SW 1271 (cell line): ENCODE measurements at places on chromosomes 3 and 15.

DNA sequence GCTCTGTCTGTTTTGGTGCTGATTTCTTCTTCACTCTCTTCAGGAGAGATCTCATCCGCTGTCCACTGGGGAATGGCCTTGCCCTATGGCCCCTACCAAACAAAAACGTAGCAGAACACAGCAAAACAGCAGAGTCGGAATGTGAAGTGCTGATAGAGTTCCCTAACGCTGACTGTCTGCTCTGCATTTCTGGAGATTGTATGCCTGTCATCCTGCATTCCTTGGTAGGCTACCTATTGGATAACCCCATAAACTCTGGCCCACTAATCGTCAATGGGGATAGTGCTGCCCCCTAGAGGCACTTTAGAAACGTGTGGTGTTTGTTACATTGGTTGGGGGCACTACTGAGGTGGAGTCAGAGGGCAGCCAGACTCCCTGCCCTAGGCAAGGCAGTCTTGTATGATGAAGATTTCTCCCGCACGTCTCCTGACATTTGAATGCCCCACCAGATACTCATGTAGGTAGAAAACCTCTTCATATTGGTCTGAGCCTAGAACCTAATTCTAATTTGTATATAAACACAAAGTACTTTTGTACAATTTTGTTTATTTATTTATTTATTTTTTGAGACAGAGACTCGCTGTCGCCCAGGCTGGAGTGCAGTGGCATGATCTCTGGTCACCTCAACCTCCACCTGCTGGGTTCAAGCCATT is 15.6 kb upstream of the MAGEF1 start:
- no peak for DNase-seq

GRCh38 chr3:154132777-154133375 is 11.7 kb downstream of the ARHGEF26 start:
- no peak for DNase-seq

- no peak for DNase-seq
Observed at GRCh38 chr15:45149060-45149459, 19.3 kb downstream of the DUOX1 start.

DNA sequence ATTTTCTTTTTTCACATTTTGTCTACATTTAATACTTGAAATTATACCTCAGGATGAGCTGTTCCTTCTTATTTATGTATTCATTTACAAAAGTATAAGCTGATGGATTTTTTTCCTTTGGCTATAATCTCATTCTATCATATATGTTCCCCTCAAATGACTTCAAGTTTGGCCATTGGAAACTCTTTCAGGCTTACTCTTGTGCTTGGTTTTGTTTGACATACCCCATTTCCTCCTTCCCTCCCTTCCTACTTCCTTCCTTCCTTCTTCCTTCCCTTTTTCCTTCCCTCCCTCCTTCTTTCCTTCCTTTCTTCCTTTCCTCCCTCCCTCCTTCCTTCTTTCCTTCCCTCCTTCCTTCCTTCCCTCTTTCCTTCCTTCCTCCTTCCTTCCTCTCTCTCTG is 697.1 kb upstream of the ARPP21 start:
- no peak for DNase-seq

- DNase-seq, result peak; percentile 73
Observed at GRCh38 chr3:49104427-49105291, at the start of gene QARS1. Gene QARS1, minus strand, starts transcription at chr3:49104757. Its CDS starts 24 bp downstream, at chr3:49104733.

DNA sequence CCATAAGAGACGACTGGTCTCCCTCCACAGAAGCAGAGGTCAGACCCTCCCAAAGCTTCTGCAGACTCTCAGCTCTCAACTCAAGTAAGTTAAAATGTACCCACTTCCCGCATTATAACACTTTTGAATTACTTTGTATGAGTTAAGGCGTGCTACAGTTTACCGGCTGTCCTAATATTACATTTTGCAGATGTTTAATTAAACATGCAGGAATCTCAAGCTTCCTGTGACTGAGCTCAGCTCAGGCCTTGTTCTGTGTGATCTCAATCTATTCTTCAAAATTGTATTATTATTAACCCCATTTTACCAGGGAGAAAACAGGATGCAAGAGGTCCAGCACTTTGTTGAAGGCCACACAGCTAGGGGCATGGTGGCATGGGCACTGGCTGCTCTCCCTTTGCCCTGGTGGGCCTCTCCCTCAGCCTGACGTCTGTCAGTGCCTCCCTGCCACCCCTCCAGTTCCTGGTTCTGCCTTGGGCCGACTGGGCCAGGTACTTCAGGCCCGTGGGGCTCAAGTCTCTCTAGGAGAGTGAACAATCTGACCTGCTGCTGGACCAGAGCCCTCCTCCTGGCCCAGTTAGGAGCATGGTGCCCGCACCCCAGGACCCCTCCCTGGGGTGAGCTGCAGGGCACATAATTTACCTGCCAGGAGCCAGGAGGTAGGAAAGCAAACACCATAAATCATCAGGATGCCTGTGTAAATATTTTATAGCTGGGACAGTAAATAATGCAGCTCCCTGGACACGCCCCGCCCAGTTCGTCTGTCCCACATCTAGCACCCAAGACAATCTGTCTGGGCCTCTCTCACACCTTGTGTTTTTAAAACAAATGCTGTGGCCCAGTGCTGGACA is 14.9 kb upstream of the RFT1 start:
- DNase-seq, result no peak

DNA sequence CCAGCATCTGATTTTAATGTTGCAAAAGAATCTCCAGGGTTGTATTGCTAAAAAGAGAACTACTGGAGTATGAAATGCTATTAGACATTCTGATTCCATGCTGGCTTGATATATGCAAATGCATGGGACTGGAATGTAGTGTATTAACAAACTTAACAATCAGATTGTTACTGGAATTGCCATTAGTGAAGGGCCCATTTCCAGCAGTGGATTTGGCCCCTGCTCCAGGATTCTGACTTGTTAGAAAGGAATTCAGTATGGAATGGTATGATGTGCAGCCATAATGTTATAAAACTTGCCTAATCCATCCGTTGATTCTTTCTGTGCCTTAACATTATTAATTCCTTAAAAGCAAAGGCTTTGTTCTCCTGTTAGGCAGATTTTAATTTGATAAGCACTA is 7.9 kb downstream of the ARRDC4 start:
- no peak for DNase-seq

- DNase-seq, result no peak
Observed at GRCh38 chr3:65168547-65168946, 480.7 kb upstream of the ADAMTS9 start.

- no peak for DNase-seq
Observed at GRCh38 chr15:65307978-65308377, 3.5 kb downstream of the RNU5B-1 start.

DNA sequence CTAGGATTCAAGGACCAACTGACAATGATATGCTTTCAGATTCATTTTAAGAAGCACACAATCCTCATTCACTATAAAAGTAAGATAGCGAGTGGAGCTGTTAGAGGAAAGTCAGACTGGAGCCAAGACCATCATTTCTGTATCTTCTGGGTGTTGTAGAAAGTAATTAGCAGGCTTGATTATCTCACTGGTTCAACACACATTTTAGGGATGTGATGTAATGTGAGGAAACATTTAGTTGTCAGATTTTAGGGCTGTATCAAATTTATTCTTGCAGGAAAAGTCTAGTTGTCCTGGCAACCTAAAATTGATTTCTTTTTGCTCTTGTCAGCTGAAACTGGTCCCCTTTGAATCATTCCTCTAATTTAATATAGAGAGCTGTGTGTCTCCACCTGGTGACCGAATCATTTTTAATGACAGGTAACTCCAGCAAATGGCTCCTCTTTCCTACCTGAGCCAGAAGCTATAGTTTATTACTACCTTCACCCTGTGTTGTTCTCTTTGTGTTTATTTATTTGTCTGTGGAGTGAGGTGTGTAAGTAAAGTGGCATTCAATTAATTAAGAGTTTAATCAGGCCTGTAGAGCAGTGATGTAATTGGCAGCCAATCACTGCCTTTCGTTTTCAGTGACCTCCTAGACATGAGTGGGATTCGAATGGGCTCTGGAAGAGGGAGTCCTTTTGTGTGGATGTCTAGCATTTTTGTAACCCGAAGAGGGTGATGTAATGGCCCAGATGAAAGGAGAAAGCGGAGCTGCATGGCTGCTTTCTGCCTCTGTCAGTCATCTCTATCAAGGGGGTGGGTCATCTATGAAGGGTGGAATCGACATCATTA is 125.8 kb downstream of the LPP start:
- no peak for DNase-seq

DNA sequence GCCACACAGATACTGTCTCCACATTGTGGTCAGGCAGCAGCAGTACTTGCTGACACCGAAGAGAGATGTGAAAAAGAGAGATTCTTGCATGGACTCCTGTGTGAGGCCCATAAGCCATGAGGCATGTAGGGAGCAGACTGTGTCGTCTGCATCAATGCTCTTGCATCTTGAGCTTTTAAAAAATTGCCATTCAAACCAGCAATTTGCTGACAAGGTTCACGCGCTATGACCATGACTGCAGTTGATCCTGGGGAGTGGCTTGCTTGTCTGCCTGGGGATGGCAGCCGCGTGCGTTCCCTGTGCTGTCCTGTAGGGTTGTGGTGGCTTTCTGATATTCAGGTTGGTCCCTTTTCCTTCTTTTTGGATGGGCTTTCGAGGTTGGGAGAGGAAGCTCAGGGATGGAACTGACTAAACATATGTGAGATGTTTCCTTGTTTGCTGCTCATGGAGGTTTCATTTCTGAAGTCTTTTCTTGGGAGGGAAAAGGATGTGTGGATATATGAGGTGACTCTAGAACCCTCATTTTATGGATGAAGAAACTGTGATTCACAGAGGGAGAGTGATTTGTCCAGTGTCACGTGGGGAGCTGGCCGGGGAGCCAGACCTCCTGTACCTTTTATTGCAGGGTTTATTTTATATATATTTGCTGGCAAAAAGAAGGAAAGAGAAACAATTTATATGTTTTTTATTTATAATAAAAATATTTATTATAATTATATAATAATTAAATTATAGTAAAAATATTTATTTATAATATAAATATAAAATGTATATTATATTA is 48.6 kb downstream of the LPP start:
- no peak for DNase-seq

DNA sequence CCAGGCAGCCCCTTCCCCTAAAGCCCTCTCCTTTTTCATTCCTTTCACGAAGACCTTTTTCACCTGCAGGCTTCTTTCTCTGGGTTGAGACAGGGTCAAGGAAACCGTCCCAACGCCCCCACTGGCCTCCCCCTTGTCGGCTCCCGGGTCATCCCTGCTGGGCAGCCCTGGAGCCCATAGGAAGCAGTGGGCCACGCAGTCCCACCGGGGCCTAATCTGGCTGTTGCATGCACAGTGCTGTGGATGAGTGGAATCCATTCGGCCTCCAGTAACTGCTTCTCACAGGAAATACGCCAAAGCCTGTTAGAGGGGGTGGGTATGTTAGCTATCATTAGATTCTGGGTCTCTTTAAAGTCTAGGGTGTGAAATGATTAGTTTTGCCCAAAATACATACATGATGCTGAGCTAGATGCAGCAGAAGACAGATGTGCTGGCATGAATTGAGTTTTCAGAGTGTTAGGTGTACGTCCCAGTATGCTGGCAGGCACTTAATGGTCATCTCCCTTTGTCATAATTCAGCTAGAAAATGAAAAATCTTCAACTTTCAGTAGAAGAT is 16.6 kb downstream of the LYSMD4 start:
- DNase-seq, result no peak

GRCh38 chr3:13574083-13574797 is 25.3 kb downstream of the FBLN2 start:
- DNase-seq, result no peak

GRCh38 chr15:85742186-85742821 is 52.4 kb downstream of the KLHL25 start:
- no peak for DNase-seq

DNA sequence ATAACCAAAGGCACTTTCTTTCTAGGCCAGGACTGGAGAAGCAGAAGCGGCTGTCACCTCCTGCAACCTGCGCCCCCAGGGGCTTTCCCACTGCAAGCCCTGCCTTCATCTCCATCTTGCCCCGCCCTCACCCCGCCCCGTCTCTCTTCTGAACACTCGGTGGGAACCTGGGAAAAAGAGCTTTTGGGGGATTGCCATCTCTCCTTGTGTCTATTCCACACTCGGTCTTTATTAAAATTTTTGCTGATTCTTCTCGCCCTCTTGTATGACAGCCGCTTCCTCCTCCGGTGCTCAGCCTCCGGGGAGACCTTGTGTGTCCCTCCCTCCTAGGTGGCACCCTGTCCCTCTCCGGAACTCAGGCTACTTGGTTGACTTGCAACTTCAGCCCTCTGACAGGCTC is 41.9 kb upstream of the SPESP1 start:
- no peak for DNase-seq

DNA sequence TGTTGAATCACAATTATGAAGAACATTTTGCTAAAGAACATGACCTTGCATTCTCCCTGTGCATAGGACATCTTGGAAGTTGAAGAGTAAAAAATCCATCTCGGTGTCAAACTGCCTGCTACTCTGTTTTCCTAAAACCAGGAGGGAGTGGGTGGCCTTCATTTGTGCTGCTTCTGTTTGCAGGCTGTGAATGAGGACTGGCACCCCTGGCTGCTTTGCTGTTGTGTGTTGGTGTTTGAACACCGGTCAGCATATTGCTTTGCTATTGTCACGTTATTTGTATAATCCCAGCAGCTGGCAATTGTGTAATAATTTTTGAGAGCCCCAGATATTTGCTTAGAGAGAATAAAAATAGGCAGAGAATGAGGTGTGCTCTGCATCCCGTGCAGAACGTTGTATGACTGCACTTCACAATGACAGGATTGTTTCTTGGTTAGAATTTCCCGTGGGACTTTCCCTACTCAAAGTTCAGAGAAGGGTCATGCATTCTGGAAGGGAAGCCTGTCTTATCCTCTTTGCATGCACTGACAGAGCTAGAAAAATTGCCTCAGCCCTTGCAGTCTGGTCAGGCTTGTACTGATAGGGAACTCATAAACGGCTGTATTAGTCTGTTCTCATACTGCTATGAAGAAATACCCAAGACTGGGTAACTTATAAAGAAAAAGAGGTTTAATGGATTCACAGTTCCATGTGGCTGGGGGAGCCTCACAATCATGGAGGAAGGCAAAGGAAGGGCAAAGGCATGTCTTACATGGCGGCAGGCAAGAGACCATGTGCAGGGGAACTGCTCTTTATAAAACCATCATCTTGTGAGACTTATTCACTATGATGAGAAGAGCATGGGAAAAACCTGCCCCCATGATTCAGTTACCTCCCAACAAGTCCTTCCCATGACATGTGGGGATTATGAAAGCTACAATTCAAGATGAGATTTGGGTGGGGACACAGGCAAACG is 16.3 kb downstream of the SV2B start:
- DNase-seq, result no peak

GRCh38 chr3:127214975-127215374 is 22.0 kb downstream of the PRR23E start:
- DNase-seq, result no peak
